ENCODE measurements at places on chromosomes 5 and 9.

DNA sequence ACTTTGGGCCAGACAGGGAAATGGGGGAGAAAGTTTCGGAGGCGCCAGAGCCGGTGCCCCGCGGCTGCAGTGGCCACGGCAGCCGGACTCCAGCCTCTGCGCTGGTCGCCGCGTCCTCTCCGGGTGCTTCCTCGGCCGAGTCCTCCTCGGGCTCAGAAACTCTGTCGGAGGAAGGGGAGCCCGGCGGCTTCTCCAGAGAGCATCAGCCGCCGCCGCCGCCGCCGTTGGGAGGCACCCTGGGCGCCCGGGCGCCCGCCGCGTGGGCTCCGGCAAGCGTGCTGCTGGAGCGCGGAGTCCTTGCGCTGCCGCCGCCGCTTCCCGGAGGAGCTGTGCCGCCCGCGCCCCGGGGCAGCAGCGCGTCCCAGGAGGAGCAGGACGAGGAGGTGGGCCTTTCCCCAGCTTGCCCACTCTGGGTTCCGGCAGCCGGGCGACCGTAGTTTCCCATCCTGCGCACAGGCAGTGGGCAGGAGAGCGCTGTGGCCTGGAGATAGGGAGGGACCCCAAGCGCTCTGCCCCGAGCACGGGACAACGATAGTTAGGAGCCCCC is 516 bp downstream of the MAST4 start:
- DNase-seq = no peak

GRCh38 chr5:134738963-134739661 is 764 bp downstream of the CAMLG start:
- DNase-seq = no peak

- DNase-seq = no peak
Observed at GRCh38 chr5:117475919-117476318, 901.3 kb upstream of the SEMA6A start.

GRCh38 chr9:22528485-22528884 is 81.9 kb downstream of the DMRTA1 start:
- DNase-seq = no peak

- DNase-seq = no peak
Observed at GRCh38 chr5:148966348-148966747, 96.5 kb downstream of the SH3TC2 start.

DNA sequence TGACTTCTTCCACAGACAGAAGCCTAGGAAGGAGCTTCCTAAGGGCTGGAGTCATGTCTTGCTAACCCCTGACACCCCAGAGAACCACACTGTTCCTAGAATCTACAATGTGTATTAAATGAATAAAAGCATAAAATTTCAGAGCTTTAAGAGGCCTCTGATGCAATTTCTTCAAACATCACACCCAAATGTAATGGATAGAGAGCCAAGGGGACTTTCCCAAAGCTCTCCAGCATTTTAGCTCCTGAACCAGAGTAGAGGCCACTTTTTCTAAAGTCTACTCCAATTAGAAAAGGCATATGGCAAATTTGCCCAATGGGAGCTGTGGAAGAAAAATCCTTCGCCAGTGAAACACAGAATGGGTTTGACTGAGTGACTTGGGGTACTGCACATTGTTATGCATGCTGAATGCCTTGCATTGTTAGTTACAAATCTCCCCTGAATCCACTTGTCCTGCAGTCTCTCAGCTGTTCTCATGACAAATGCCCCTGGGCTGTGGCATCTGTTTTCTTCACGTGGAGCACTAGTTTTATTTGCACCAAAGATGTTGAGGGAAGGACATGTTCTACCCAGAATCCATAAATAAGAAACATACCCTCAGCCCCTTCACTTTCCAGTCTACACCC is 334.0 kb downstream of the ASTN2 start:
- DNase-seq = no peak

DNA sequence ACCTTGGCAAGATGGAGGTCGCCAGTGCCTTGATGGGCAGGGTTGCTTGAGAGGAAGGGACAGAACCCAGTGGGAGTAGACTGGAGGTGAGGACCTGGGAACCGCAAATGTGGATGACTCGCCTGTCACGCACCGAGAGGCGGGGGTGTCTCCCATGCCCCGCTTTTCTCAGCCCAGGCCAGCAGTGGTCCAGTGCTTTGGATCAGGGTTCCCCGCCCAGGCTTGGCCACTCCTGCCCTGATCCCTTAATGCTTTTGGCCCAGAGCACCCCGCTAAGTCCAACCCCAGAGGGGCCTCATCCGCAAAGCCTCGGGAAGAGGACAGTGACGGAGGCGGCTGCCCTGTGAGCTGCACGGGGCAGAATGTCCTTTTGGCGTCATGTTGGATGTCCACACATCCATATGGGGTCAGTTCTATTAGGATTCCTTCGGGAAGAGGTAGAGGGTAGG is 2.4 kb downstream of the MRPS2 start:
- no peak for DNase-seq

DNA sequence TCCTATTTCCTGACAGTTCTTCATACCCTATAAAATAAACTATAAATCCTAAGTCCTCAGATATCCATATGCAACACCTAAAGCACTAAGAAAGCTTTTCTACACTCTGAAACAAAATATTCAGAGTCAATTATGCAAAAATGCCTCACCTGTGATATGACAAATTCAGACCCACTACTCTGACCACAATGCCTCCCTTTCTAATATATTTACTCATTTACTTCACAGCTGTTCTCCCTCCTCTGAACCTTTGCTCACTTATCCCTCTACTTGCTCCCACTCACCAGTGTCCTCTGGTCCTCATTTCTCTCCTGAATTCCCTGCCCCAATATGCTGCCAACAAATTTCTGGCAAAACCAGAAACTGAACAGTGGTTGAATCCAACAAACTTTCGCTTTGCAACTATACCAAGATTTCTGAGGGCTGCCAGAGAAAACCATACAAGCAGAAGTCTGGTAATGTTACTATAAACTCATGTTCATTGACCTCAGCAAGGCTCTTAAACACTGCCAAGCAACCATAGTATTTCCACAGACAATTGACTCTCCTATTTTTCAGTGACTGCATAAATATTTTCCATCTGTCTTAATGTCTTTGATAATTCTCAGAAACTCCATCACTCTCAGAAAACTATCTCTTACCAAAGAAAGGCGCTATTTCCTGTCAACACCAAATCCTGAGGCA is 7.1 kb downstream of the CCNH start:
- no peak for DNase-seq

DNA sequence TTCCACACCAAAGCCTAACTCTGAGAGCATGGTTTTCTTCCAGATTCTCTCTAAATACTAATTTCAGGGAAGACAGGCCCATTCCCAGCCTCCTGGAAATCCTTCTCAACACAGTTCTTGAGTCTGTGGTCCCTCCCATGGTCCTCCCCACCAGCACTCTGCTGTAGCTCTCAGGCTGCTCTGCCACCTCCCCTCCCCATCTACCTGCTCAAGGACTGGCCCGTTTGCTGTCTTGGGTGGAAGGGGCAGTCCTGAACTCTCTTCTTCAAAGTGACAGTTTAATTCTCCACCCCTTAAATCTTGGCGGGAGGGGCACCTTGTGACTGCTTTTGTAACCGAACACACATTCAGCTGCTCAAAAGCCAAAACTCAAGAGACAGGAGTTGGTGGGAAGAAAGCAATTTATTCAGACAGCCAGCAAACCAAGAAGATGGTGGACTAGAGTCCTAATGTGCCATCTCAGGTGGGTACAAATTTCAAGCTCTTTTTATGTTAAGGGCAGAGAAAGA is 7.6 kb upstream of the LCN15 start:
- no peak for DNase-seq

DNA sequence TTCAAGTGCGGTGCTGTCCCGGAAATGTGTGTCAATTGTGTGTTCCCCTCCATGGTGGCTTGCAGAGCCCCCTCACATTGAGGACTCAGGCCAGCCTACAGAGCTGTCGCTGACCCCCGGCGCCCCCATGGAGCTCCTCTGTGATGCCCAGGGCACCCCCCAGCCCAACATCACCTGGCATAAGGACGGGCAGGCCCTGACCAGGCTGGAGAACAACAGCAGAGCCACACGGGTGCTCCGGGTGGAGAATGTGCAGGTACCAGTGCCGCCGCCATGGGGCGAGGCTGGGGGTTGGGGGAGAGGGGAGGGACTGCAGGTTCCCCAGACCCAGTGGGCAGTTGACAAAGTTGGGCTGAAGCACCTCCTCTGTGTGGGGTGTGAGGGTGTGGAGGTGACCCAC is 50.4 kb upstream of the ASS1 start:
- DNase-seq = no peak
